ENCODE measurements at places on chromosomes 6 and 20. TPM values are rescaled to one million over a fixed set of nuclear protein-coding genes. Genes with fewer than 3 reads are reported as not detected.

Gene VPS16
- total RNA-seq: 53.0 TPM

Gene EEF1A1
- total RNA-seq: 7,455 TPM

Gene DEFB124
- not detected for total RNA-seq

Gene HLA-DOB
- 1.5 TPM for total RNA-seq

Gene SLC32A1
- not detected for total RNA-seq

Gene CYP39A1
- not detected for total RNA-seq
